ENCODE measurements at places on chromosomes 5 and 9. TPM values are rescaled to one million over a fixed set of nuclear protein-coding genes. Genes with fewer than 3 reads are reported as not detected.

GRCh38 chr9:114626415-114627020, 15.4 kb downstream of the TMEM268 start:
- no peak for DNase-seq

DNA sequence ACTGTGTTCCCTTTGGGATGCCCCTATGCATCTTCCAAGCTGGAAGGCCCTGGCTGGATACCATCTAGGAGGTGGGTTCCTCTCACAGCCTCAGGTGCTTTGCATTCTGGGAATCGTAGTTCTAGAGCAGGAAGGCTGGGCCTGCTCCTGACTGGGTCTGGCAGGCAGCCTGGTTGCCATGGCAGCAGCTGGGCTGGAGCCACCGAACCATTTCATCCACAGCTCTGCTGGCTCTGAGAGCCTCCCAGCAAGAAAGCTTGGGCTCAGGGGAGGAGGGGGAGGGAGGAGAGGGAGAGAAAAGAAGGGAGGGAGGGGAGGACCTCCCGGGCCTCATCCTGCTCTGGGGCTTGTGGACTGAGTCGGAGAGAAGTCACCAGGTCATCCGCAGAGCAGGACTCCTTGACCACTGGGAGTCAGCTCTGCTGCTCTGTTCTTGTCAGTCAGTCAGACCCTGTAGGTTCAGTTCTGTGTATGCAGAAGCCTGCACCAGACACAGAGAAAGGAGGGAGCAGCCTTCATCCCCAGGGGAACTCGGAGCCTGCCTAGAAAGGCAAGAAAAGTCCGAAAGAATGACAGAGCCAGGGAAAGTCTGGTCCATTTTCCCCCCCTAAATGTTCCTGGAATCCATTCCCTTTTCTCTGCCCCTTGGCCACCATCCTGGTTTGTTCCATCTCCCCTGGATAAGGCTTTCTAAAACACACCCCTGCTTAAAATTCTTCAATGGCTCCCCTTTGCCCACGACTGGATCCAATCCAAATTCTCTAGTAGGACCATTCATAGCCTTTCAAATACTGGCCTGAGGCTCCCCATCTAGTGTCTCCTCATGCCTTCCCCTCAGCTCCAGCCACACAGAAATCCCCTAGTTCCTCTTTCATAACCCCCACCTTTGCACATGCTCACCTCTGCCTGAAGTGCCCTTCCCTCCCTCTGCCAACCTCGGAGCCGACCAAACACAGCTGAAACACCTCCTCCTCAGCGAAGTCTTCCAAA, 65.4 kb upstream of the ARAP3 start:
- DNase-seq: no peak

DNA sequence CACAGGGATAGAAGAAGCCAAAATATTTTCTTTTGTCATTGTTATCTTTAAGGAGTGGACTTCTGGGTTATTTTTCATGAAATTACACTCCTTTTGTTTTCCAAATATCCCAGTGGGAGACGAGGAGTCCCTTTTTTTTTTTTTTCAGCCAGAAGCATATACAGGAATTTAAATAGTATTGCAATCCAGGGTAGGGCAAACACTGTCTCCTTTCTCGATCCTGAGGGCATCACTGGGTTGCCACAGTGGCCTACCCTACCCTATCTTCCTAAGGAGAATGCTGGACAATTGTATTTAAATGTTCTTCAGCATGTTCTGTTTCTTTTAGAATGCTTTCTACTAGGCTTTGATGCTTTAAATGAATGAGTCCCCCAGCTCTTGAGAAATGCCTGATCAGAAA, 47.9 kb downstream of the LRRC70 start:
- DNase-seq: no peak

DNA sequence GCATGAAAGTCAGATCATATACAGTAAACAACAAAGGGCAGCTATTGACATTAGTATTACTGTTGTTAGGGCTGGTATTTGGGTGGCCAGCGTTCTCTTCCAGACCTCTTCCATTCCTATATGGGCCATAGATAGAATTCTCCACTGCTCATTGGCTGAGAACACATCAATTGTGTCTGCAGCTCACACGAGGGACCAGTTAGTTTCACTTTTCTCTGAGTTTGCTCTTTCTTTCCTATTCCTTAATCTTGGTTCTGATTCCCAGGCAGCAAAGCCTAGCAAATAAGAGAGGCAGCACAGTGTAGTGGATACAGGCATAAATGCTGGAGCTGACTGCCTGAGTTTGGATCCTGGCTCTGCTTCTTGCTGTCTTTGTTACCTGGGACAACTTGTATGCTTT, 476.4 kb downstream of the SPOCK1 start:
- DNase-seq: no peak

DNA sequence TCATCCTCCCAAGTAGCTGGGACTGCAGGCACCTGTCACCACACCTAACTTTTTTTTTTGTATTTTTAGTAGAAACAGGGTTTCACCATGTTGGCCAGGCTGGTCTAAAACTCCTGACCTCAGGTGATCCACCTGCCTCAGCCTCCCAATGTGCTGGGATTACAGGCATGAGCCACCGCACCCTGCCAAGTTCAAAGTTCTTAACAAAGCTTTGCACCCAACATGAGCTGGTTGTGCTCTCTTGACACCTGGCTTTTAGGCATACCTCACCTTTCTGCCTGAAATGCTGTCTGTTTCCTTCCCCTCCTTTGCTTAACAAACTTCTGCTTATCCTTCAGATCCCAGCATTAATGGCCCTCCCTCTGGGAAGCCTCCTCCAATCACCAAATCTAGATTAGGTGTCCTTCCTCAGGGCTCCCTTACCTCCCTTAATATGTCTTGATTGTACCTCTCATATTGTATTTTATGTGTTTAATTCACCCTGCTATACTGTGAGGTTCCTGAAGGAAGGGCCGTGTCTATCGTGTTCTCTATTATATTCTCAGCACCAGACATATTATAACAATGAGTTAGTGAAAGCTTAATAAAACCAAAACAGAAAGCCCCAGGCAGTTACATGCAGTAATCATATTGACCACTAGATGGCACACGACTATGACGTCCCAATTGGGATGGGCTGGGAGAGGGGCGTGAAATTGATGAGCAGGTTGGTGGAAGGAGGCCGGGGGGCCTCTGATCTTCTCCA, 62.9 kb upstream of the PPARGC1B start:
- DNase-seq: no peak

DNA sequence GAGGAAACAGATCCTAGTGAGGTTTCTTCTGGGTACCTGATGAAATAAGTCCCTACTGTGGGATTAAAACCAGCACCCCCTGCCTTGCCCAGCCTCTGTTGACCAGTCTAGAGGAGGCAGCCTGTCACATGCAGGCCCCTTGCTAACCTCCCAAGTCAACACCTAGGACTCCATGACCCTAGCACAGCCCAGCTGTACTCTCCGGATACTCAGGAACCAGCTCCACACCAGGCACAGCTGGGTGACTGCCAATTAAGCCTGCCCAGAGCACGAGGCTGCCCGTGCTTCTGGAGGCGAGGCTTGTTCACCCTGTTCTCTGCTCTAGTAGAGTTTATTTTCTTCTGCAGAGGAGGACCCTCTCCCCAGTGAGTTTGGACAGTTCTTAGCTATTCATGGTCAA, 92.5 kb downstream of the SNX24 start:
- no peak for DNase-seq

GRCh38 chr9:105405514-105406131, 42.2 kb upstream of the FSD1L start:
- peak; percentile 91 for DNase-seq

DNA sequence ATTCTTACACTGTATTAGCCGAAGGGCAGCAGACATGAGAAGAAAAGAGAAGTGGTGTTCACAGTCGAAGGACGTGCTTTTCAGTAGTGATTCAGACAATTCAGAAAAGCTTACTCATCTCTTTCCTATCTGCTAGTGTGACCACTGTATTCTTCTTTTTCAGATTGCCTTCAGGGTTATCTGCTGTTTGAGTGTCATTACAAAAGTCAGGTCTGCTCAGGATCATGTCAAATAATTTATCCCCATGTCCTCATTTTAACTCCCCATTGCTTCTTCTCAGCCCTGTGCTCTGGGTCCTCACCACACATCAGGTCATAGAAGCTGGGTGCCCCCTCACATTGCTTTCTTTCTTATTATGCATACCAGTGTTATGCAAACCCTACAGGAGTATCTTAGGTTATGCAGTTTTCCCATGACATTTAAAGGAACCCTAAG, 394.0 kb downstream of the CETN3 start:
- no peak for DNase-seq

DNA sequence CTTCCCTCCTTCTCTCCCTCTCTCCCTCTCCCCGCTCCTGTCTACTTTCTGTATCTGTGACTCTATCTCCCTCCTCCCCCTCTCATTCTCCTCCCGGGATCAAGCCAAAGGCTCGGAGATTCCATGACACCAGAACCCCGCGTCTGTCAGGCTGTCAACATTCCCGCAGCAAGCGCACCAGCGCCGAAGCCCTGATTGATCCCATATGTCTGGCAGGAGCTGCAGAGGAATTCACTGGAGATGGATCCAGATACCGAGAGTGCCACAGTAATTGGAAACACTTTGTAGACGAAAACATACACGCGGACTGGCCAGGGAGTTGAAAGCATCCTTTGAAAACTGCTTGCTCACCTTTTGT, 300 bp upstream of the SVEP1 start:
- no peak for DNase-seq

- DNase-seq: no peak
These were observed 25.5 kb upstream of the RUSC2 start for GRCh38 chr9:35464141-35465025.

GRCh38 chr5:154520861-154521453, 42.9 kb upstream of the HAND1 start:
- no peak for DNase-seq

DNA sequence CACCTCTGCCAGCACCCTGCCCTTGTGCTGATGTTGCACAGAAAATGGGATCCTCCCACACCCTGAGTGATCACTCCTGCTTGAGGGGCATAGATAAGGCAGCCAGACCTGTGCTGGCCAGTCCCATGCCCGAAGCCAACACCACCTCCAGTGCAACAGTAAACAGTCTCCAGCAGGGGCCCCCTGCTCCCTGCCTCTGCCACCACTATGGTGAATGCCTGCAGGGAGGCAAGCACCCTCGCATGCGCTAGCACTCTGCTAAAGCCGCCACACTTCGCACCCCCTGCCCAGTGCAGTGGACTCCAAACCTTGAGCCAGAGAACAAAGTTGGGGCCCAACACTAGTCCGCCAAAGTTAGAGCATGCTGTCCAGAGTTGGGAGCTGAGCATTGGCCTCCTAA, 118.7 kb downstream of the PJA2 start:
- DNase-seq: no peak

DNA sequence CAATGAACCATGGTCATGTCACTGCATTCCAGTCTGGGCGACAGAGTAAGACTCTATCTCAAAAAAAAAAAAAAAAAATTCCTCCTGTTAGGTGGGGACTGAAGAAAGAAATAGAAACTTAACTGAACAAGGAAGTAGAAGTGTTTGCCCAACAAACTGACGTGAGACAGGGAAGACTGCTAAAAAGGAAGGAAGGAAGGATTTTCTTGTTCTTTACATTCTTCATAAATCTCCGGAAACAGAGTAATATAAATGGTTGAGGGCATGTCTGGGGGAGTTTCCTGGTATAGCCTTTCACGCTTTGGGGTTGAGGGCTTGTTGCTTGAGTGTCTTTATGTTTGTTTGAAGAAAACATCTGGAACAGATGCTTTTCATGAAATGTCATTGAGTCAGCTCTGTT, 3.1 kb downstream of the TOR1B start:
- no peak for DNase-seq

GRCh38 chr5:39726467-39726866, 301.7 kb upstream of the DAB2 start:
- no peak for DNase-seq

DNA sequence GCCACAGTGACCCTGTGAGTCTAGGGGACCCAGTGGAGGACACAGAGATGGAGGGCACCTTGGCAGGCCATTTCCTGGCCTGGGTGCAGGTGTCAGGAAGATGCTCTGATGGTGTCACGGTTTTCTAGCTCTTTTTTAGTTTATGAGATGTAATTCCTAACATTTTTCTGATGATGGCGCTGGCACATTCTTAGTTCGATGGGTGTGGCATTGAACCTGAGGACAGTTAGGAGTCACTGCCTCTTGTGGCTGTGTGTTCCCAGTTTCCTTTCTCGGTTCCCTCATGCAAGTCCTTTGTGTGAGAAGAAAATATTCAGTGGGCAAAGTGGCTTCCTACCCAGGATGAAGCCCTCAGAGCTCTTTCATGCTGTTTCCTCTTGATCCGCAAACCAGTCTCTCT, 129.4 kb upstream of the ICE1 start:
- no peak for DNase-seq

GRCh38 chr5:141839015-141839513, 39.1 kb downstream of the PCDH1 start:
- no peak for DNase-seq

DNA sequence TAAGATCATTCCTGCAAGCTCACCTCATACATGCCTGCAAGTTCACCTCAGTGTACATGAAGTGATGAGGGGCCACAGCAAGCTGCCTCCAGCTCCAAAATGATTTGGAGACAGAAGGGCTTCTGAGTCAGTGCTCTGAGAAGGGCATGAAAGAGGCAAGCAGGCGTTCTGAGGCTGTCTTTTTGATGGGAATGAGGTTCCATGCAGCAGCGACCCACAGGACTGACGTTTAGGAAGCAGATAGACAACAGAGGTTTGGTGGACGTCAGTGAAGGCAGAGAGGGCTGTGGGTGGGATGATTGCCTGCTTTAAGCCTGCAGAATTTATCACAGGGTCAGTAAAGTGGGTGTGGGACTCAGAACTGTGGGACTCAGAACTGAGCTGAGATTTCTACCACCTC, 8.9 kb upstream of the SMIM32 start:
- no peak for DNase-seq

DNA sequence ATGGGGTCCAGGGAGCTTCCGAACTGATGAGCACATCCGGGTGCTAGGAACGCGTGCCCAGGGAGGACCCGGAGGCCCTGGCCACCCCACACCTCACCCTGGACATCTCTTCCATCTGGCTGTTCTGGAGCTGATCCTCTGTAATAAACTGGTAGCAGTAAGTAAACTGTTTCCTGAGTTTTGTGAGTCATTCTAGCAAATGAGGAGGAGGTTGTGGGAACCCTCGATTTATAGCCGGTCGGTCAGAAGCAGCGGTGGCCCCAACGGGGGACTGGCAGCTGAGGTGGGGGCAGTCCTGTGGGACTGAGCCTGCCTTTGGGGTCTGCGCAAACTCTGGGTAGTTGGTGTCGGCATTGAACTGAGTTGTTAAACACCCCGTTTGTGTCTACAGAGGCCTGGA, 15.4 kb upstream of the UBAC1 start:
- DNase-seq: no peak

GRCh38 chr9:86700629-86701028, 246.7 kb downstream of the GAS1 start:
- no peak for DNase-seq

GRCh38 chr5:154366353-154366752, 79.4 kb upstream of the SAP30L start:
- DNase-seq: no peak

The SFXN1 gene
- total RNA-seq: 88.8 TPM

The INSYN2B gene
- total RNA-seq: not detected

The FOXI1 gene
- 0.29 TPM for total RNA-seq

The SHC3 gene
- not detected for total RNA-seq

The IRX2 gene
- total RNA-seq: not detected

The EDIL3 gene
- total RNA-seq: not detected

The MSH3 gene
- 16.9 TPM for total RNA-seq

The ADRB2 gene
- 14.4 TPM for total RNA-seq

The BARHL1 gene
- total RNA-seq: not detected

The NSUN2 gene
- total RNA-seq: 52.4 TPM

The KIF12 gene
- not detected for total RNA-seq

The FOXD4L6 gene
- total RNA-seq: not detected

The PRLR gene
- total RNA-seq: not detected

The TUSC1 gene
- total RNA-seq: not detected

All from naive thymus-derived CD4-positive, alpha-beta T cell (primary cell).